ENCODE measurements at places on chromosomes 4 and X. TPM values are rescaled to one million over a fixed set of nuclear protein-coding genes. Genes with fewer than 3 reads are reported as not detected.

DNA sequence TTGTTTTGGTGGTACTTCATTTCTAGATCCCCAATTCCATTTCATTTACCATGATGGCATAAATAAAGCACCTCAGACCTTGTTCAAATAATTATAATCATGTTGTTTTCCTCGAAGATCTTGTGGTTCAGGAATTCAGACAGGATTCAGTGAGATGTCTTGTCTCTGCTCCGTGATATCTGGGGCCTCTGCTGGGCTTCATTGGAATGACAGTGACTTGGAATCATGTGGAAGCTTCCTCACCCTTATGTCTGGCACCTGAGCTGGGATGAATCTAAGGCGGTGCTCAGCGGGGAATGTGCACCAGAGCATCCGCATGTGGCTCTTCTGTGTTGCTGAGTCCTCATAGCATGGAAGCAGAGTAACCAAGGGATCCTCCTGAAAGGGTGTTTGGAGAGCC lies 132.2 kb downstream of the VEGFC start:
- no peak for DNase-seq

DNA sequence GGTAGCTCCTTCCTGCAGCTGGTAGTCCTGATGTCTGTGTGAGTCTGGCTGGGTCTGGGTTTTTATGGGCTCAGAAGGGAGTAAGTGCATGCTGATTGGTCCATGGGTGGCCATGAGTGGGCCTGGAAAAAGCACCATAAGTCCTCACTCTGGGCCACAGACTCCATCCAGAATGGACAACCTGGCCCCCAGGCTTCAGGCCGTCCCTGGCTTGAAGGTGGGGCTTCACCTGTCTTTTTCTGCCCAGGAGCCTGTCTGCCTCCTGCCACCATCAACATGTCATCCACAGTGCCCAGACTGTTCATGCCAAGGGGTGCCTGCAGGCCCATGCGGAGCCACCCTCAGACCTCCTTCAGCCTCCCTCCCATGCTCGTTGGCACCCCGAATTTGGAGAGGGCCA lies 620.0 kb downstream of the RAPGEF2 start:
- DNase-seq: no peak

The TBX22 gene
- 0.18 TPM for total RNA-seq

- DNase-seq: no peak
These were observed 344.3 kb downstream of the GBA3 start for GRCh38 chr4:23036921-23037495.

GRCh38 chrX:10001496-10001895 lies 34.3 kb downstream of the CLDN34 start:
- no peak for DNase-seq

GRCh38 chr4:86569103-86569870 lies 24.8 kb upstream of the PTPN13 start:
- no peak for DNase-seq

DNA sequence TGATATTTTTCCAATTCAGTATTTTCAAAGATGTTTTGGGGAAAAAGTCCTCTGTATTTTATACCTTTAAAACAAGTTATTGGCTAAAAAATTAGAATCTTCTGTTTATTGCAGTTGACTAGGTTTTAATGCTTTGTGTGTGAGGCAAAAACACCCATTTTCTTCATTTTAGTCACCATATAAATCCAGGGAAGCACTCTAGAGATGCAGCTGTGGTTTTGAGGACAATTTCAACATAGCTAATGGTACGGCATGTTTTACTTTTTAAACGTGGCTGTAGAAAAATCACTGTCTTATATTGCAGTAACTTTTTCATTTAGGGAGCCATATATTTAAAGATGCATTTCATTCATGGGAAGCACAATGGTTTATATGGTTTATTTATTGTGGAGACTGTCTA lies 129.1 kb upstream of the PITX2 start:
- DNase-seq: no peak

DNA sequence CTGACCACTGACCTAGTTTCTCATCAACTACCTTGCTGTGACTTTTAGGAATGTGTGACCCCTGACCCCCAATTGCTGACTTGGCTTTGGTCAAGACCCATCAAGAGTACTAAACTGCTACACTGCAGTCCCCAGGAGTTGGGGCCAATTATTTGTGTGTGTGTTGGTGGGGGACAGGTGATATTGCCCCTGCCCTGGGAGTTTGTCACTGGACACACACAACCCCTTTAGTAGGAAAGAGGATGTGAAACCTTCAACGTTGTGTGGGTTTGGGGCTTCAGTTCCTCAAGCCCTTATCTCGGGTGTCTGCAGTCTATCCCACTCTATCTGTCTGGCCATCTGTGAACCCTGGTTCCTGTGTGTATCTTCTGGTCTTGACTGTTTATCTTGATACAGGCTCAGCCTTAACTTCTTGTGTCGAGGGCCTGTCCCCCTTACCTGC lies 6.5 kb downstream of the SASH3 start:
- no peak for DNase-seq

- DNase-seq: no peak
These were observed 61.9 kb upstream of the PAGE4 start for GRCh38 chrX:49767236-49767635.

The RAB33B gene
- total RNA-seq: 9.4 TPM

DNA sequence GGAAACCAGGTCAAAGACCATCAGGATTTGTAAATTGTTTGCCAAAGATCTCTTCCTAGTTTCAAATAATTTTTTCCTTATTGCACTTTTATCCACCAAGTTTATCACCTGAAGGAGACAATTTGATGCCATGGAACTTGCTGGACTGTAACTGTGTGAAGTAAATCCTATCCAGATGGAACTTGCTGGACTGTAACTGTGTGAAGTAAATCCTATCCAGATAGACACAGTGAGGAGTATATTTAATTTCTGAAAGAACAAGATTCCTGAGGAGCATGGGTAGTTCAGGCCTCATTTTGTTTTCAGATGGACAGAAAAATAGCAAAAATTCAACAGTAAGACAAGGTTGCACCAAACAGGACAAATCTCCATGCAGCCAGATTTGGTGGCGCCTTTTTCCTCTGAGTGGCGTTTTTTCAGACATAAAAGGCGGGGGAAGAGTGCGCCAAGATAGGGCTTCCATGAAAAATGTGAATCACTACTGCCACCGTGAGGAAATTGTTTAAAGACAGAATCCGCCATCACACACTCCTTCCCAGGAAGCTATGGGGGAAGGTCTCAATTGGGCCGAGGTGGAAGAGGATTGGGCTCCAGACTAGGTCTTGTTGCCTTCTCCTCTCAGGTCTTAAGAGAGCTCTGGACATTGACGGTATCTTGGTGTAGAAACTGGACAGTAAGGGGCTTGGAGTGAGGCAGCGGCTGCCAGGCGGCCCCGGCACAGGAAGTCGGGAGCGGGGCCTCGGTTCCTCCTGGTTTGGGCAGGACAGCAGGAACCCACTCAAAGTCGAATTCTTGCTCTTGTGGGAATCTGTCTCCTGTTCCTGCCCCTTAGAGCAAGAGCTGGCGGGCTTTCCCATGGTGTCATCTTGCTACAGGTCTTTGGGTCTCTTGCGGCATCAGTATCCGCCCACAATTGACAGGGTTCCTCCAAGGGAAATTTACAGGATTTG lies 234.7 kb downstream of the OR13H1 start:
- DNase-seq: peak; percentile 83

DNA sequence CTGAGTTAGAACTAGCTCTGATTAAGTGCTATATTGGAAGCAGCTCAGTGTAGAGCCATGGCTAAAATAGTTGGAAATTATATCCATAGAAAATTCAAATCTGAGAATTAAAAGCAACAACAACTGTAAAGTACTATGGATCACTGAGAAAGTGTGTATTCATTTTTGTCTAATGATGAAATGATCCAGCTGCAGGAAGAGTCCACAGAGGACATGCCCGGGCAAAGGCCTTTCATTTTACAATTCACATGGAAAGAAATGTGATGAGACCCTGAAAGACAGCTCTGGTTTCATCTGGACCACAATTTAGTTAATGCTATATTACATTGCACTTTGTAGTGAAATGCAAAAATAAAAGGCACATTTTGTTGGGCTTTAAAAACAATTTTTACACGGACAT lies 196.8 kb upstream of the FAT1 start:
- DNase-seq: no peak

GRCh38 chrX:20320461-20321159 lies 53.9 kb upstream of the RPS6KA3 start:
- DNase-seq: no peak

The NIPAL1 gene
- total RNA-seq: 57.3 TPM

DNA sequence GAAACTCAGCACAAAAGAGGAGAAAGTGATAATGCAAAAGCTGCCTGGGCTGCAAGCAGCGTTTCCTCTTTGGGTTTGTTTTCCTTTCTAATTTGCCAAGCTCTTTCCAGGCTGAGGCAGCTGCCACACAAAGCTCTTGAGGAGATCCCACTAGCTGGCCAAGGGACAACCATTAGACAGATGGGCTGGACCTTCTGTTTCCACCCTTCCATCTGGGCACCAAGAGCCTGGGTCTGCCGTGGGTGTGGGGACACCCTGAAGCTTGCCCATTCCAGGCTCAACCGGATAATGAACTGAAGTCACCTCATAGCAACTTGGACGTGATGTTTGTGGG lies 194.6 kb upstream of the C1QTNF7 start:
- no peak for DNase-seq

- DNase-seq: no peak
These were observed 6.7 kb upstream of the MSX1 start for GRCh38 chr4:4852591-4853362.

The EREG gene
- 0.65 TPM for total RNA-seq

DNA sequence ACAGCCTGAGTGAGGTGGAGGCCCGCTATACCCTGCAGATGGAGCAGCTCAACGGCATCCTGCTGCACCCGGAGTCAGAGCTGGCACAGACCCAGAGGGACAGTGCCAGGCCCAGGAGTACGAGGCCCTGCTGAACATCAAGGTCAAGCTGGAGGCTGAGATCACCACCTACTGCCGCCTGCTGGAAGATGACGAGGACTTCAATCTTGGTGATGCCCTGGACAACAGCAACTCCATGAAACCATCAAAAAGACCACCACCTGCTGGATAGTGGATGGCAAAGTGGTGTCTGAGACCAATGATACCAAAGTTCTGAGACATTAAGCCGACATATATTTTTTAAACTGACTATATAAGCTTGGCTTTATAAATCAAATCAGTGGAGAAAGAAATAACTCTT lies 73.3 kb upstream of the HHIP start:
- DNase-seq: no peak

The TRIM61 gene
- 2.6 TPM for total RNA-seq

- DNase-seq: no peak
These were observed 27.5 kb upstream of the DUSP21 start for GRCh38 chrX:44816367-44816766.

The LNX1 gene
- total RNA-seq: 26.7 TPM

GRCh38 chrX:130108647-130109428 lies 1.5 kb downstream of the ELF4 start:
- no peak for DNase-seq

DNA sequence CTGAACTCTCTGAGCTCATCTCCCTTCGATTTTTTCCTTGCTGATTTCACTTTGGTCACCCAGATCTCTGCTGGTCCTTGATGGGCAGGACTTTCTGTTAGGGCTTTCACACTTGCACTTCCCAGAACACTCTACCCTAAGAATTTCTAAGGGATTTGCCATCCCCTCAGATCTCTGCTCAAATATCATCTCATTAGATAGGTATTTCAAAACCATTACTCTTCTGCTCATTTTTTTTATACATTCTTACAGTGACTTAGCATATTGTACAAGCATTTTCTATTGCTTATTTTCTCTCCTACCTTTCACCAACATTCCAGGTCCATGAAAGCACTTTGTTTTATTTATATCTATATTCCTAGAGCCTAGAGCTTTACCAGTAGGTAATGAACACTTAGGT lies 913.3 kb downstream of the PDHA2 start:
- no peak for DNase-seq

GRCh38 chrX:148593146-148593545 lies 92.7 kb downstream of the AFF2 start:
- DNase-seq: no peak

DNA sequence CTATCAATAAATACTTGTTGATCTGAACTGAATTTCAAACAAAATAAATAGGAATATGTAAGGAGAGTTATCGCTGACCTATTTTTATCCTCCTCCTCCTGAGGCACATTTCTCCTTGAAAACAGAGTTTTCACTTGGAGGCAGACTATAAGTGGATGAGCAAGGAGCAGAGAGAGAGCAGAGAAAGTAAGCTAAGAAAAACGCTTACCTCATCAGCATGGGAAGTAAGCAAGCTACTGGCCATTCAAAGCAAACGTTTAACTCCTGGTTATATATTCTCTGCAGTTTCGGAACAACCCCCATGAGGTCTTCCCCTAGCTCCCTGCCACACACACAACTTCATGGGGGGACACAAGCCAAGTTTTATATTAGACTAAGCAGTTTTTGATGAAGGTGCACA lies 13.2 kb downstream of the ZDHHC9 start:
- DNase-seq: no peak

The HSFX4 gene
- not detected for total RNA-seq

The GLRA3 gene
- not detected for total RNA-seq

The APBB2 gene
- 52.6 TPM for total RNA-seq

DNA sequence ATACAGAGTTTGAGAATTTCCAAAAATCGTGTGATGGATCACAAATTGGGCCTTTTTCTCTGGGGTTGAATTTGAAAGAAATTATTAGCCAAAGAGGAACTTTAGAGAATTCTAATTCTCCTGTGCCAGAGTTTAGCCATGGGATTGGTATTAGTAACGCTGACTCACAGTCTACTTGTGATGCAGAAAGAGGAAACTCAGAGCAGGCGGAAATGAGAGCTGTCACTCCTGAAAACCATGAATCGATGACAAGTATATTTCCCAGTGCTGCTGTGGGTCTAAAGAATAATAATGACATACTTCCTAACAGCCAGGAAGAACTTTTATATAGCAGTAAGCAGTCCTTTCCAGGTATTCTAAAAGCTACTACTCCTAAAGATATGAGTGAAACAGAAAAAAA lies 64.9 kb downstream of the N4BP2 start:
- DNase-seq: no peak

GRCh38 chrX:68942104-68942503 lies 113.3 kb downstream of the EFNB1 start:
- peak; percentile 15 for DNase-seq

The MPC1L gene
- total RNA-seq: not detected

The ITIH6 gene
- not detected for total RNA-seq

The PAK3 gene
- 7.6 TPM for total RNA-seq

The PCSK1N gene
- total RNA-seq: 4.5 TPM

DNA sequence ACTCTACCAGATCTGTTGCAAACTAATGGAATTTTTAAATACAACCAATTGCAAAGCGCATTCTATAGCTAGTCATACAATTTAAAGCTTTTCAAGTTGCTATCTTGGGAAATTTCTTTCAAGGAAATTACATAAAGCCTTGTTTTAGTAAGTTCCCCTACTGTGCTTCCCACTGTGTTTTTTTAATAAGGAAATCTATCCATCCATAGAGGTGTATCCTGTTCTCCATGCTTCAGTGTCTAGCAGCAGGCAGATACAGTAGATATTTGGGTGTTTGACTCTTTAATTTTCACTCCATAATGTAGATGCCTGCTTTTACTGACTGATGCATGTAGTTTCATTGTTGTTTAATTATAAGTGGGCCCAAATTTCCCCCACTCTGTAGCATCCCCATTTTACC lies 171.6 kb upstream of the POU3F4 start:
- DNase-seq: no peak

The IBSP gene
- not detected for total RNA-seq

The CYSLTR1 gene
- 3.8 TPM for total RNA-seq

GRCh38 chr4:111630705-111631104 lies 514.5 kb upstream of the FAM241A start:
- DNase-seq: no peak

The CXorf49 gene
- not detected for total RNA-seq

GRCh38 chrX:70262952-70263567 lies 3.1 kb upstream of the P2RY4 start:
- DNase-seq: peak; percentile 65
